BJ (cell line): ENCODE measurements at places on chromosomes 6 and 20.

DNA sequence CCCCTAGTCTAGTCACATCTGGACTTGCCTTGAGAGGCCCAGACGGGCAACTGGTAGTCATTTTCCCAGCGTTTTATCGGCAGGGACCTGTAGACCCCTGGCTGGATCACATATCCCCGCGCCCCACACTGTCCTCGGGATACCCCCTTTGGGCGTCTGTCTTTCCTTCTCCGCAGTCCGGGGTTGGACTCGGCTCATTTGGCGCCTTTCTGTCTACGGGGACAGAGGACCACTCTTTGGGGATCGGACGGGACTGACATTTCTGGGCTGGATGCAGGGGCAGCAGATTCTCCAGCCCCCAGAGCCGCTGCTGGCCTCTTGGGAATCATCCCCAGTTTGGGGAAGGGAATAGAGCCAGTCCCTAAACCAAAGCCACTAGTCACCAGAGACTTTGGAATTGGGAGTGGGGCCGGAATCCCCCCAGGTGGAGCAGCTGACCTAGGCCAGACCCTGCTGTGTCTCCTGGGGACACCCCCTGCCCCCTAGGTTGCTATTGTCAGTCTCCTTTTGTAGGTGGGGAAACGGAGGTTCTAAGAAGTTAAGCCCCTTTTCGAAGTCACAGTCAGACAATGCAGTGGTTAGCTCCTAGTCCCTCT, 734 bp downstream of the FAM110A start:
- DNase-seq = no peak

- no peak for DNase-seq
These were observed at the start of gene OGFR for GRCh38 chr20:62804627-62805154. Gene OGFR, plus strand, starts transcription at chr20:62804835. Its CDS starts 25 bp downstream, at chr20:62804860.

GRCh38 chr6:141467881-141468280, 664.8 kb upstream of the GJE1 start:
- no peak for DNase-seq

GRCh38 chr6:134245041-134245440, 72.9 kb downstream of the SGK1 start:
- DNase-seq = no peak

GRCh38 chr20:59333951-59334350, 33.5 kb downstream of the EDN3 start:
- no peak for DNase-seq

- no peak for DNase-seq
These were observed 11.6 kb upstream of the HLA-G start for GRCh38 chr6:29816030-29816429.

DNA sequence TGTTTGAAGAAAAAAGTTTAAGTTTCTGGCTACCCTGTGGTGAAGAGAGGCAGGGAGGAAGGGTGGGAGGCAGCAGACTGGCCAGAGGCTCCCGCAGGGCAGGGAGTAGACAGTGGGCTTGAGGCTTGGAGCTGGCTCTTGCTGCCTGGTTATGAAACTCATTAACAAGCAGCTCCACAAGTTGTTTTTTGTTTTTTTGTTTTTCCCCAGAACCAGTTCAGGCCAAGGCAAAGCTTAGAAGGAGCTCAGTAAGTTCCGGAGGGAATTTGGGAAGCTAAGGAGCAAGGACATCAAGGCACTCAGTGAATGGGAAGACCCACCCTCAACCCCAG, 4.0 kb downstream of the DLL1 start:
- no peak for DNase-seq

GRCh38 chr6:169807229-169807628, 55.8 kb downstream of the ERMARD start:
- no peak for DNase-seq

GRCh38 chr6:53322188-53323029, 26.3 kb downstream of the ELOVL5 start:
- no peak for DNase-seq
